Small intestine (tissue), 16 donors: ENCODE measurements at places on chromosomes 6 and 20.

DNA sequence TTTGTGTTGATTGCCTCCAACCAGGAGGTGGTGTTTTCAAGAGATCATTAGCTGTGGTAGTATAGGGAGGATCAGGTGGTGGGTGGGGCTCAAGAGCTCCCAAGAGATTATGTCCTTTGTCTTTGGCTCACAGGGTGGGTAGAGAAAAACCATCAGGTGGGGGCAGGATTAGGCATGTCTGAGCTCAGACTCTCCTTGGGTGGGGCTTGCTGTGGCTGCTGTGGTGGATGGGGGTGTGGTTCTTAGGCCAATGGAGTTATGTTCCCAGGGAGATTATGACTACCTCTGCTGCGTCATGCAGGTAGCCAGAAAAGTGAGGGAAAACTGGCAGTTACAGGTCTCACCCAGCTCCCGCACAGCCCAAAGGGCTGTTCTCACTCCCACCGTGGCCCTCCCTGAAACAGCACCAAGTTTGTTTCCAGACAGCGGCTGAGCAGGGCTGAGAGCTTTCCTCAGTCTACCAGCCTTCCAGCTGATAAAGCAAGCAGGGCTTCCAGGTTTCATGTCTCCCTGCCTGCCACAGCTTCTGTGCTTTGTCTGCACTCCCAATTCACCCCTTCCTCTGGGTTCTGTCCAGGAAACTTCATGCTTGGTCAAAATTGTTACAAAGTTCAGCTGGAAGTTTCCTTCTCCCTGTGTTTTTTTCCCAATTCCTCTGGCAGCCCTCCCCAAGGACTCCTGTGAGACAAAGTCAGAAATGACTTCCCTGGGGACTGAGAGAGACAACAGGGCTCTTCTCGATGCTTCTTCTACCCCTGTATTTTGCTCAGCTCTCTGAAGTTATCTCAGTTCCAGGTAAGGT, 481.1 kb upstream of the MAN1A1 start:
- no peak for DNase-seq

DNA sequence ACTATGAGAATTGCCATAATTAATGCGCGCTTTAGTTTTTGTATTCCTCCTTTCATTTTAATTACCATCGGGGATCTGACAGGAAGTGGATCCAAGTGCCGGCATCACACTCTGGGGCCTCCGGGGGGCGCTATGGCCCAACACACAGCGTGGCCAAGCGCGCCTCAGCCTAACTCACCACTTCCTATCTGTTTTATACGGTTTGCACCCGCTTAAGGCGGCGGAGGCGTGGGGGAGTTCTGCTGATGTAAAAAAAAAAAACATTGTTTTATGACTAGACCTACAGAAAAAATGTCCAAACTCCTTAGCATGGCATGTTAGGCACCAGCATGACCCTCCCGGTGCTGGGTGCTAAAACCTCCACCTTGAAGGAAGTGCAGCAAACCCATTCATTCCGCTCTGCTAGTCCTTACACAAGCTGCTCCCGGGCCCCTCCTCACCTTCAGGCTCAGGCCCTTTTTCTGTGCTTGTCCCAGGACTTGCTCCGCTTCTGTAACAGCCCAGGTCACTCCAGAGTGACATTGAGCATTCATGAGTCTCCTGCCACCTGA, 4.5 kb upstream of the EBF4 start:
- DNase-seq: peak; percentile 56

DNA sequence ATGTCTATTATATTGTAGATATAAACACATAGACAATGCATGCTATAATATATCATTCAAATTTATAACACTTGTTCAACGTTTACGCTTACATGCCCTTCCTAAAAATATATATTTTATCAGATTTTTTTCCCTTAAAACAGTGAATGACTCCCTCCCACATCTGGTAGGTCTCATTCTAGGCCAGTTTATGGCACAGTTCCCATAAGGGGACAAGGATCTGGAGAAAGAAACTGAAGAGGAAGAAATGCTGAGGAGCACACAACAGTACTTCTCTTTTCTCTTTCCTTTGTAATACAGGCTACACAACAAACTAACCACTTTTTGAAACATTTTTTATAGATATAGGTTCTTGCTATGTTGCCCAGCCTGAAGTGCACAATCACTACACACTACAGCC, 48.6 kb upstream of the RCAN2 start:
- no peak for DNase-seq

DNA sequence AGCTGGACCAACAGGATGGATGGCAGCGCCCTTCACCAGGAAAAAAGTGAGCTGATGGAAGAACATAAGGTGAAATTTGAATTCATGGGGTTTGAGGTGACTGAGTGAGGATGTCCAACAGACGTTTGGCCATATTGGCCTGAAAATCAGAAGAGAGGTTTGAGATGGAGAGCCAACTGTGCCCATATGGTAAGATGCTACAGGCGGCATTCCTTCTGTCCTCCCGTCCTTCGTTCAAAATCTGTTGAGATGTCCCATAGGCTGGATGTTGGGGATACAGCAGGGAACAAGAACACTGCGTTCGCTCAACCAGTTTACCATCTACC, 468 bp upstream of the CMTR1 start:
- no peak for DNase-seq

DNA sequence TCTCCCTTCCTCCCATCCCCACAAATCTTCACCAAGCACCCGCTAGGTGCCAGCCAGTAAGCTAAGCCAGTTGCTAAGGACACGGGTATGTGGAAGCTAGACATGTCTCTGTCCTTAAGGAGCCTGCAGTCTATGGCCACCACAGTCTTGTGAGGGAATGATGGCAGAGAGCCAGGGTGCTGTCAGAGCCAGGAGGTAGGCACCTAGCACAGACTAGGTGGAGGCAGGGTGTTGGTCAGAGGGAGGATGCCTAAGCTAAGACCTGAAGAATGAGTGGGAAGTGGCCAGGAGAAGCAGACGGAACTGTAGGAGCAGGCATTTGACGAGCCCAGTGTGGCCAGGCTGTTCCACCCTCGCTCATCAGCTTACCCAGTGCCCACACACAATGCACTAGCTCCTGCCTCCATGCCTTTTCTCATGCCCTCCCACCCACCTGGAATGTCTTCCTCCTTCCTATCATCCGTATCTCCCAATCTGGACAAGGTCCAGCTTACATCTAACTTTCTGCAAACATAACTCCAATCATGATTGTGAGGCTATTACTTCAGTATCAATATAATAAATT, 125.6 kb downstream of the FOXC1 start:
- DNase-seq: peak; percentile 26

GRCh38 chr6:3317741-3318211, 59.0 kb downstream of the PSMG4 start:
- DNase-seq: no peak

DNA sequence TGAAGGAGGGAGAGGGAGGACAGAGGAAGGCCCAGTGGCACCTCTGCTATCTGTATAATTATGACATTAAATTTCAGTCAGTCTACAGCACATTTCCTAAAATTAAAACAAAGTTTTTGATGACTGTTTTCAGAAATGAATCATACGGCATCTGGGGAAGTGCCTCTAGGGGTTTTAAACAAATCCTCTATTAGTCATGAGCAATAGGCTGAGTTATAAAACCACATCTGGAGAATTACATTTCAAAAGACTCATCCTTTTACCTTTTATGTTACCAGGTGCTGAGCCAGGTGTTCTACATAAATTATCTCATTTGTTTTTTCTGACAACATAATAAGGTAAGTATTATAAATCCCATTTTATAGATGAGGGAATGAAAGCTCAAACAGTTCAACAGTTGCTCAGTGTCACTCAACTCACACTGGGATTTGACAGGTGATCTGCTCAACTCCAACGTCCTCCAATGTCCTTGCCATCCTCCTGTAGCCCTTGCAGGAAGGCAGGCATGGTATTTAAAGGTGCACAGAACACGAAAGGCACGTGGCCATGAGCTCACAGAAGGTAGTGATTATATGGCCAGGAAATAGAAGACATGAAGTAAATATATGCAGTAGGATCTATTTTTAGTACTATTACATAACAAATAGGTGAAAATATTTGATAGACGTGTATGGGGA, 184.2 kb upstream of the MAN1A1 start:
- no peak for DNase-seq

- no peak for DNase-seq
These were observed 42.0 kb downstream of the IRAK1BP1 start for GRCh38 chr6:78909391-78909790.

DNA sequence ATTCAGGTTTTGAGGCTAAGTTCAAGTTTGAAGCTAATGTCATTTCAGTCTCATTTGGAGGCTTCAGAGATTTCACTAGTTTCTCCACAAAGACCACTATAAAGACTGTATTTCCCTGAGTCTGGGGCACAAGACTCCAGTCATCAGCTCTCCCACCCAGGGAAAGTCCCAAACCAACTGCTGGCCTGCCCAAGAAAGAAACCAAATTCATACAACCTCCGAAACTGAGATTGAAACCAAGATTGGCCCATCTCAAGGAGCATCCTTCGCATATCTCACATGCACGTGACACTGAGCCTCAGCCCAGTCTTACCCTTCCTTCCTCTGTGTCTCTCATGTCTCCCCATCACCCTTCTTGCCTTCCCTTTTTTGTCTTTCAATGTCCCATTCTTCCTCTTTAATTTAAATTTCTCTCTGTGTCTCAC, 3.5 kb upstream of the LTA start:
- no peak for DNase-seq

DNA sequence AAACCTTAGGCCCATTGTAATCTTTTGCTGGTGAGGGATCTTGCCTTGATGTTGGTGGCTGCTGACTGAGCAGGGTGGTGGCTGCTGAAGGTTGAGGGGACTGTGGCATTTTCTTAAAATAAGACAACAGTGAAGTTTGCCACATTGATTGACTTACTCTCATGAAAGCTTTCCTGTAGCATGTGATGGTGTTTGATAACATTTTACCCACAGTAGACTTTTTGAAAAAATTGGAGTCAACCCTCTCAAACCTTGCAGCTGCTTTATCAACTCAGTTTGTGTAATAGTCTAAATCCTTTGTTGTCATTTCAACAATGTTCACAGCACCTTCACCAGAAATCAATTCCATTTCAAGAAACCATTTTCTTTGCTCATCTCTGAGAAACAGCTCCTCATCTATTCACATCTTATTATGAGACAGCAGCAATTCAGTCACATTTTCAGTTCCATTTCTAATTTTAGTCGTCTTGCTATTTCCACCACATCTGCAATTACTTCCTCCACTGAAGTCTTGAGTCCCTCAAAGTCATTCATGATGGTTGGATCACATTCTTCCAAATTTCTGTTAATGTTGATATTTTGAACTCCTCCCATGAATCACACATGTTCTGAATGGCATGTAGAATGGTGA, 37.2 kb downstream of the CST9L start:
- no peak for DNase-seq

GRCh38 chr6:123333000-123333756, 303.6 kb downstream of the TRDN start:
- DNase-seq: no peak

DNA sequence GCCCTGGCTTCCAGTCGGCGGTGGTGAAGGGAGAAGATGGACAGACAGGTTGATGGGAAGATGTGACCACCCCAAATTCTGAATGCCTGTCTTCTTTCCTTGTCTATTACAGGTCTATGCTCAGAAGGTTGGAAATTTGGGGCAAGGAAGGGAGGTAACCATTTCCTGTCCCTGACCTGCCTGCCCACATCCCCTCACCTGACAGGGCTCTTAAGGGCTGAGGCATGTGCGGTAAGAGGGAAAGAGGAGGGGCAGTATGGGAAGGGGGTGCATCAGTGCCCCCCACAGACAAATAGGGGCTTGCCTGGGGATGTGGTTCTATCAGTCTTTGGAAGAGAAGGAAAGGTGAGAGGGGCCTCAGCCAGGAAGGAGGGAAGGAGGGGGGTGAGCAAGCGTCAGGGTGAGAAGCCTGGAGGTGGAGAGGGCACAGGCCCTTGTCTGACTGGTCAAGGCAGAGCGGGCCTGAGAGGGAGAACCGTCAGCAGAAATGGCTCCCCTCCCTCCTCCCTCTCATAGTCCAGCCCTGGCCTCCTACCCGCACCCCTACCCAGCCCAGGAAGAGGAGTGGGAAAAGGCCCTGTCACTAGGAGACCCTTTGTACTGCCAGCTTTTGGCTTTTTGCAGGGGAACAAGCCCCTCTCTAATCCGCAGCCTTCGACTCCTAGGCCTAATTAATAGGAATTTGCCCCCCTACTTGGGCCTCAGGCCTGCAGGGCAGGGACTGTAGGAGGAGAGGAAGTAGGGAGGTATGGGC, 104.4 kb upstream of the FOXP4 start:
- no peak for DNase-seq

GRCh38 chr6:2028457-2029038, 216.9 kb downstream of the GMDS start:
- DNase-seq: peak; percentile 17

- DNase-seq: no peak
These were observed 21.5 kb downstream of the NOL4L start for GRCh38 chr20:32563311-32564272.

- no peak for DNase-seq
These were observed 11.2 kb downstream of the AARS2 start for GRCh38 chr6:44301782-44302564.

DNA sequence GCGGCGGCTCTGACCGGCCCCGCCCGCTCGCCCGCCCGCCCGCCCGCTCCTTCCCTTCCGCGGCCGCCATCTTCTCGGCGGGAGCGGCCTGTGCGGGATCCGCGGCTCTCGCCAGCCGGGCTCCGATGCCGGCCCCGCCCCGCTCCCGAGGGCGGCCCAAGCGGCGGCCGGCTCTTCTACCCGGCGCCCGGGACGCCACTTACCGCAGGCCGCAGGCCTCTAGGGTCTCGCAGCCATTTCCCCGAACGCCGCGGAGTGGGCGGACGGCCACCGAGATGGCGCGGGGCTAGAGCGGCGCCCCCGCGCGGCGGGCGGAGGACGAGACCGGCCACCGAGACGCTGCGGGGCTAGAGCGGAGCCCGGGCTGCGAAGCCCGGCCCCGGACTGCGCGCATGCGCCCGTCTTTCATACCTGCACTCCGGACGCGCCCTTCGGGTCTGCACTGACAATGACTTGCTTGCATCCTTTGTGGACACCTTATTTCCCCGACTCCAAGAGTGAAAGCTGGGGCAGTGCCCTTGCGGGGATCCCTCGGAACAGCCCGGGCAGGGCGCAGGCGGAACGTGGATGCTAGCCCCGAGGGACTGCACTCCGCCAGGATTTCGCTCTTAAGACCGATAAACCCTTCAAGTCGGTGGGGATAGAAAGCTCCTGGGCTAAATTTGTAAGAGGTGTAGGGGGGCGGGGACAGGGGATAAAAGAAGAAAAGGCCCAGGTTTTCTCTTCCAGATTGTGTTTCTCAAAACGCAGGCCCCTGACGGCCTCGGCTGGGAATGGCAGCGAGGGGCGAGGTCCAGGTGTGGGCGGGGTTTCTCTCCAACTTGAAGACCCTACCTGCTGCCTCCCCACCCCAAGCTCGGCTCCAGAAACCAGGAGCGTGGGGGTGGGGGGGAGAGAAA, at the start of gene DIDO1:
Gene DIDO1 (minus strand): TSS at position 277 of the 899 bp plus-strand sequence.
- DNase-seq: peak; percentile 90

DNA sequence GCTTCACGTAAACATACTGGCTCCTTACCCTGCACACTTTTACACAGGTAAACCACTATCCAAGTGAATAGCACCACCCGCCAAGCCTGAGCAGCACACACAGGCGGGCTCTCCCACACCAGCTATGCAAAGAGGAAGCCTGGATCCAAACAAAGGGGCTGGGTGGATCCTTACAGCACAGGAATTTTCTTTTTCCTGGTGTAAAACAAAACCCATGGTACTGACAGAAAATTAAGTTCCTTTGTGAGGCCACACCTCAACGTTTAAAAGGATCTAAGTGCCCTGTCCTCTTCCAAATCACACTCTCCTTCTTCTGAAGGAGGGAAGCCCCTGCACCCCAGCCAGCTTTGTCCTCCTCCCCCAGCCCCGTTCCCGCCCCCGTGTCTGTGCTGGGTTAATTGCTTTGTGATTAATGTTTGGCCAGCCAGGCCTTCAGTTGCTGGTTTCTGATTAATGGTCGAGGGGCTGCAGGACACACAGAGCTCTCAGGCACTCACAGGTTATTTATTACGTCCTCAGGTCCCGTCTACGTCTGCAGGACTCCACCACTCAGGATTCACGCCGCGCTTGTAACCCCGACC, 6.1 kb downstream of the DACT2 start:
- no peak for DNase-seq
